Activated CD4-positive, alpha-beta T cell treated with anti-CD3 and anti-CD28 coated beads, Interleukin-2, amount 50 U/mL, for 24 hours (primary cell): ENCODE measurements at places on chromosomes 12 and 14.

DNA sequence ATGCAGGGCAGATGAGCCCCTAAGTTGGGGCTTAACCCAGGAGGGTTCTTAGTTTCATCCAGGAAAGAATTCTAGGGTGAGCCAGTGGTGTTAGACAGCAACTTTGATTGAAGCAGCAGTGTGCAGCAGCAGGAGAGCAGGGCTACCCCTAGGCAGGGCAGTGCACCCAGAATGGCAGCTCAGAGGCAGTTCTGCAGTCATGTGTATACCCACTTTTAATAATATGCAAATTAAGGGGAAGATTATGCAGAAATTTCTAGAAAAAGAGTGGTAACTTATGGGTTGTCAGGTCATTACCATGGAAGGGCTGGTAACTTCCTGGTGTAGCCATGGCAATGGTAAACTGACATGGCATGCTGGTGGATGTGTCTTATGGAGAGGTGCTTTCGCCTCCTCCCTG is 297.5 kb downstream of the PCNX1 start:
- no peak for DNase-seq

GRCh38 chr12:47886510-47887240 is 18.1 kb downstream of the VDR start:
- no peak for DNase-seq

DNA sequence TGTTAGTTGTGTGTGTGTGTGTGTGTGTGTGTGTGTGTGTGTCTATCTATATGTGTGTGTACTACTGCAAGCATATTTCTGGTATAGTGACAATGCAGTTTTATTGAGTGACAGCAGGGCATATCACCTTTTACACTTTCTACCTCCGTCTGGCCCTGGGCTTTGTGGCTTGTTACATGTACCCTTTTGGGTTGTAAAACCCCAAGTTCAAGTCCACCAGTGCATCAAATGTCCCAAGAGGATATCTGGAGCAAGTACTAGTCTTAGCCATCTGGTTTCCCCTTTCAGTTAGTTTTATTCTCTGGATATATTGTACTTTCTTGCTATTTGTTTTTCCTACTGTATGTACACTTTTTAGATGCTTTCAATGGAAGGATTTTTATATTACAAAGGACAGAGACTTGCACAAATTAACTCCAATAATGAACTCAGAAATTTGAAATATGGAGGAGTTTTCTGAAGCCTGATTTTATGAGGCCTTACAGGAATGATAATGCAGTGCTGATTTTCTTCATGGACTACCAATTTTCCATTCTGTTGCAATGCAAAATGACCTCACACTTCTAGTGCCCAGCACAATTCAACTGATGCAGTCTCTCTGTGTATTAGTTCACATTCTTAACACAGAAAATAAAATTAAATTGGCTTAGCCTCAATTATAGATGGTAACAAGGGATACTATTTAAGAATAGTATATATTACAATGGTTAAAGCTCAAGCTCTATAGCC is 29.1 kb downstream of the SLC16A7 start:
- no peak for DNase-seq

- DNase-seq = no peak
Observed at GRCh38 chr14:25868521-25869314, 729.1 kb downstream of the NOVA1 start.

DNA sequence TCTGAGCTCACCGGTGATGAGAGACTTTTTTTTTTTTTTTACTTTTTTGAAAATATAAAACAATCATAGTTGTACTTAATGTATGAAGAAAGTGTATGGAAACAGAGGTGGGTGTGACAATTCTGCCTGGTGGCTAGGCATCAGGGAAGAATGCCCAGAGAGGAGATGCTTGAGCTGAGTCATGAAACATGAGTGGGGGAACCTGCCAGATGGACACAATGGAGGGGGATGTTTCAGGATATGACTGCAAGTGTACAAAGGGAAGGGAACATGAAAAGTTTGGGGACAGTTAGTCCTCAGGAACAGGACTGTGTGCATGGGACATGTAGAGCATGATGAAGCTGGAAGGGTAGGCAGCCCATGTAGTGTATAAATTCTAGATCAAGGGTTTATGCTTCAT is 274.2 kb upstream of the E2F7 start:
- no peak for DNase-seq

DNA sequence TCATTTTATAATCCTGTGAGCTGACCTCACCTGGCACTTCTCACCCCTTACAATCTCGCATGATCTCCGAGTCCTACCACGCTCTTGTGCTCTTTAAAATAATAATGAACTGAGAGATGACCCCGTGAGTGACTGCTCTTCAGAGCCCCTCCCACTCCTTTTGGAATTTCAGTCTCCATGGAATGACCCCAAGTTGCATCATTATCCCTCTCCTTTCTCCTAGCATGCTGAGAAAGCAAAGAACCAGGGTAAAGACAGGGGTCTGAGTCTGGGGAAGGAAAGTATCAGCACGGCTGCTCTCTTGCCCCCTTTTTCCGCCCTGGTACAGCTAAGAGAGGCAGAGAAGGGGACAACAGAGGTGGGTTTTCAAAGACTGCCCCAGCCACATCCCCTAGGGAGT is 178.3 kb upstream of the PLEKHA5 start:
- DNase-seq = no peak

- DNase-seq = no peak
Observed at GRCh38 chr14:60657456-60658210, 8.4 kb upstream of the SIX1 start.

GRCh38 chr12:116547955-116548501 is 11.2 kb upstream of the MAP1LC3B2 start:
- no peak for DNase-seq

DNA sequence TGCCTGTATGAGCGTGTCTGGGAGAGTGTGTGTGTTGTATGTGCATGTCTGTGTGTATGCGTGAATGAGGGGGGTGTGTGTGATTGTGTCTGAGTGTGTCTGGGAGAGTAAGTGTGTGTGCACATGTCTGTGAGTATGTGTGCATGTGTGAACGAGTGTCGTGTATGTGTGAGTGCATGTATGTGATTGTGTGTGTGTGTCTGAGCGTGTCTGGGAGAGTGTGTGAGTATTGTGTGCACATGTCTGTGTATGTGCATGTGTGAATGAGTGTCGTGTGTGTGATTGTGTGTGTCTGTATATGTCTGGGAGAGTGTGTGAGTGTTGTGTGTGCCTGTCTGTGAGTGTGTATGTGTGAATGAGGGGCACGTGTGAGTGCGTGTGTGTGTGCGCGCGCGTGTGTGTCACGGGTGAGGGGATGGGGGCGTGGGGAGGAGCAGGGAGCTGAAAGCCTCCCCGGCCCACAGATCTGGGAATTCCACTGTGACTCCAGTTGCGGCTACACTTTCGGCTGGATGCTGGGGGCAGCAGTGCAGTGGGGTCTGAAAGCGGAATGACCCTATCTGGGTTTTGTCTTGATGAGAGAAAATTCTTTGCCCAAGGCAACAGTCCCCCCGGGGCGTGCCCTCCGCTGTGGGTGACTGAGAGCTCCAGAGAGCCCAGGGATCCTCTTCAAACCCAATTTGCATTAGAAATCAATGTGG is 138.1 kb upstream of the MED13L start:
- no peak for DNase-seq

GRCh38 chr12:115700896-115701465 is 576.5 kb downstream of the MED13L start:
- no peak for DNase-seq

- no peak for DNase-seq
Observed at GRCh38 chr12:46065412-46066166, 75.2 kb upstream of the SCAF11 start.

GRCh38 chr12:96314723-96315122 is 85.5 kb downstream of the CDK17 start:
- DNase-seq = no peak

DNA sequence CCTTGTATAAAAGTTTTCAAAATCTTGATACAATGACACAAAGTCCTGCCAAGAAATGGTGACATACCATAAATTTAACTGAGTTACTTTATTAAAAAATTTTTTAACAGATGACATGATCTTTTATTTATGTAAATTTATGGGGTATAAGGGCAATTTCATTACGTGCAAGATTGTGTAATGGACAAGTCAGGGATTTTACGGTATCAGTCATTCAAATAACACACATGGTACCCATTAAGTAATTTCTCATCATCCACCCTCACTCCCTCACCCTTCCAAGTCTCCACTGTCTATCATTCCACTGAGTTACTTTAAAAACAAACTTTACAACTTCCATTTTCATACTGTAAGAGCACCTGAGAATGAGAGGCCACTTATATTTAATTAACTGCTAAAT is 37.4 kb downstream of the SPTLC2 start:
- no peak for DNase-seq

GRCh38 chr14:96038920-96039632 is at the start of gene C14orf132:
Gene C14orf132 (plus strand): TSS chr14:96039362. CDS start chr14:96039501, 139 bp downstream.
- peak; percentile 33 for DNase-seq

DNA sequence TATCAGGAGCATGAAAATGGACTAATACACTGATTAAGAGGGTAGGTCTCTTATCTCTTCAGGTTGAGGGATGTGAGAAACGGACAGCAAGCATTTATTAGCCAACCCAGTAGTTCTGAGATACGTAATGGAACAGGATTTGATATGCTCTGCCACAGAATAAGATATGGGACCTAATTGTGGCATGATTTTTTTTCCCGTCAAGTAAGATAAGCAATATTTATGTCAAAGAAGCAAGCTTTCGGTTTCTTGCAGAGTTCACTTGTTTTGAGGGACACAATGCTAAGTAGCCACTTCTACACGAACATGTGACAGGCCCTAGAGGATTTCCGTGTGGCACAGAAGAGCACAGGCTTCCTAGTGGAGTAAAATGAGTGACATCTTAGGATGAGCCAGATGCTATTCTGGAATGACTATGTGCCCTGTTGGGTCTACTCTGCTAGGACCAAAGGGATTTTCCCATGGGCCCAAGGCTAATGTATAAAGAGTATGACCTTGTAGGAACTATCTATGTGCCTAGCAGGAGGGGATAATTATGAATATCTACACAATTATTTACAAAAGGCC is 57.9 kb downstream of the SLC38A1 start:
- DNase-seq = no peak

DNA sequence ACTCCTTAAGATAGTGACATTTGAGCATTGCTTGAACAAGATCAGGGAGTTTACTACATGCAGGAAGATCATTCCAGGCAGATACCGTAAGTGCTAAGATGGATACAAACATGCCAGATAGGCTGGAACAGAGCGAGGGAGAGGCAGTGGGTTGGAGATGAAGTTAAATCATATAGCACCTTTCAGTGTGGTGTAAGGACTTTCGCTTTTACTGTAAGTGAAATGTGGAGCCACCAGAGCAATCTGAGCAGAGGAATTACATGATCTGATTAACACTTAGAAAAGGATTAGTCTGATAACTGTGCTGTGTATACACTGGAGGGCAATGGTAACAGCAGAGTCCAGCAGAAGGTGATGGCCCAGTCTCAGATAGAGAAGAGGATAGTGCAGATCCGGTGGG is 163.0 kb upstream of the SSTR1 start:
- no peak for DNase-seq

GRCh38 chr12:91356405-91356804 is 173.8 kb upstream of the DCN start:
- DNase-seq = no peak

- no peak for DNase-seq
Observed at GRCh38 chr12:65430571-65431306, 152.3 kb downstream of the MSRB3 start.

DNA sequence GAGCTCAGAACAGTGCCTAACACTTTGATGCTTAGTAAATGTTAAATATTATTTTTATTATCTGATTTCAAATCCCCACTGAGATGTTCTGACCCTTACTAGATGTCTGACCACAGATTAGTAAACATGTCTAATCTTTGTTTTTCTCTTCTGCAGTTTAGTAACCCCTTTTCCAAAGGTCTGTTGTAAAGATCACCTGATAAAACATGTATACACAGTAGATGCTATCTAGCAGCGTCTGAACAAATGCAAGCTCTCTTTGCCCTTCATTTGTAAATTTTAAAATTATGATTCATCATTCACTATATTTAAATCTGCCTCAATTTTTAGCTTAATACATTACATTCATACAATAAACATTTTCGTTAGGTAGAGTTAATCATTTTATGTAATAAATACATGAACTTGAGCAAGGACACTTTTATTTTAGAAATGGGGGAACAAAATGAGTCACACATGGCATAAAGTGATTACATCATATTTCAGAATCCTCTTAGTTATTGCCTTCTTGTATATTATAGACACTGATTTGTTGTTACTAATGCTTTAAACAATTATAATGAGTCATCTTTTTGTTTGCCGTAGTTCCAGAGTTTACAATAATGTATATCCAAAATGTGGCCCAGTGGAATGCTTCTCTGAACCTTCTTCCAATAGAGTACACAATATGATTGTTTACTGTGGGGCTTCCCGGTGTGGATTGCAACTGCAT is 1.7 kb upstream of the OR4K5 start:
- DNase-seq = no peak

DNA sequence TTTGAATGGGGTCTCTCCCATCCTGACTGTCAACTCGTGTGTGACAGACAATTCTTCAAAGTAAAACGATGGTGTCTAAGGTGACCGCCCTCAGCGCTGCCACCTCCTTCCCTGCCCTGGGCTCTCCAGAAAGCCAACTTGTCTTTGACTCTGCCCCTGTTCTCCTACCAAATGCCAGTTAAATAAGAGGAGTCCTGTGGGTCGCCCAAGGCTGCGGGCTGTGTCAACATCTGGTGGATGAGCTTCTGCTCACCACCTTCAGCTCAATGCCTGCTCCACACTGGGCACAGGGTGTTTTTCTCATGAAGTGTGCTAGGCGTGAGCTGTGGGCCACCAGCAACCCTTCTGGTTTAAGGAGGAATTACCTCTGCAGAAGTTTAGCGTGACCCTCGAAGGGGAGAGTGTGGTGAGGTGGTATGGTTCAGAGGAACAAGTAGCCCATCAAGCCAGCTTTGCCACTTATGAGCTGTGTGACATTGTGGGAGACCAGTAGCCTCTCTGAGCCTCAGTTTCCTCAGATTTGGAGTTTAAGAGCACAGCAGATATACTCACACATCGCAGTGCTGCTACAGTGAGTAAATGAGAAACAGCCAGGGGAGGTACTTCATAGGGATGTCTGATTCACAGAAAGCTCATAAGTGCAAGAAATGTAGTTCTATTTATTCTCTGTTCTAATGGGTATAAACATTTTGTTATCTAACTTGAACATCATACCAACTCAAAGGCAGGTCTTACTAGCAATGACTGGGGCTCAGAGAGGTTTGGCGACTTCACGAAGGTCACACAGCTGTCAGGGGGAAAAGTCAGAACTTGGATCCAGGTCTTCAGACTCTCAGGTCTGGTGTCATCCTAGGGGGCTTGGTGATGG is 12.1 kb downstream of the SERPINA1 start:
- DNase-seq = no peak

GRCh38 chr14:69910871-69911270 is 31.7 kb downstream of the SMOC1 start:
- DNase-seq = no peak

DNA sequence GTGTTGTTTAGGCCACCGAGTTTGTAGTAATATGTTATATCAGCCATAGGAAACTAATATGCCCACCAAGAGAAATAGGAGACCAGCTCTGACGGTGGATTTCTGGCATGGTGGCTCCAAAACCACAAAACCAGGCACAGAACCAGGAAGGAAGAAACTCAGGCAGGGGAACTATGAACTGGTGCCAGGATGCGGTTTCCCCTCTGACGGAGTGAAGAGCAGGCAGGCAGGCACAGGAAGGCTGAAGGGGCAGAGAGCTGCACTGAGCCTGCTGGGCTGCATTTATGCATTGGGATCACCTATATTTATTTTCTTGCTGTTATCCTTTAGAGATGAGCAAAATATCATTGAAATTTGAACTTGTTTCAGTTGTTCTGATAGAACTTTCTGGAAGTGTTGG is 479.4 kb downstream of the VRK1 start:
- DNase-seq = no peak
